Peyer's patch (tissue), 4 donors: ENCODE measurements at places on chromosomes 2 and 18. TPM values are rescaled to one million over a fixed set of nuclear protein-coding genes. Genes with fewer than 3 reads are reported as not detected.

GRCh38 chr18:29383311-29384273 is 1206.7 kb upstream of the CDH2 start:
- H3K36me3 ChIP-seq: no peaks in the 10 kb centered on the region
- H3K27ac ChIP-seq: no peak overlapping the region
- no peak overlapping the region for H3K4me3 ChIP-seq
- DNase-seq: no peak

DNA sequence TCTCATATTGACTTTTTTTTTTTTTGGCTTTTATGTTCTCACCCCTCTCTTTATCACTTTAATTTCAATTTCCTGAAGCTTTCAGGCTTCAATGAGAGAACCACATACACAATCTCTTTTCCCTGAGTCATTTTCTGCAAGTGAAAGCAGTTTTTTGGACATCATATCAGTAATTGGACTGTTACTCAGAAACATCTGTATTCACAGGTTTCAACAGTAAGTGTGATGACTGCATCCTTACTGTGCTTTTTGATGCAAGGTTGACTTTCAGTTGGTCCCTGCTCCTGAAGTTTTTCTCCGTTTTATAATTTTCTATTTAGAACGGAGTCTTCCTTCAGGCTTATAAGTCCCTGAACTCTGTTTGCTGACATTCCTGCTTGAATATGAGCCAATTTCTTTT is 70.5 kb upstream of the CCBE1 start:
- H3K4me3 ChIP-seq: no peak overlapping the region
- H3K4me1 ChIP-seq: no peaks in the 10 kb centered on the region

DNA sequence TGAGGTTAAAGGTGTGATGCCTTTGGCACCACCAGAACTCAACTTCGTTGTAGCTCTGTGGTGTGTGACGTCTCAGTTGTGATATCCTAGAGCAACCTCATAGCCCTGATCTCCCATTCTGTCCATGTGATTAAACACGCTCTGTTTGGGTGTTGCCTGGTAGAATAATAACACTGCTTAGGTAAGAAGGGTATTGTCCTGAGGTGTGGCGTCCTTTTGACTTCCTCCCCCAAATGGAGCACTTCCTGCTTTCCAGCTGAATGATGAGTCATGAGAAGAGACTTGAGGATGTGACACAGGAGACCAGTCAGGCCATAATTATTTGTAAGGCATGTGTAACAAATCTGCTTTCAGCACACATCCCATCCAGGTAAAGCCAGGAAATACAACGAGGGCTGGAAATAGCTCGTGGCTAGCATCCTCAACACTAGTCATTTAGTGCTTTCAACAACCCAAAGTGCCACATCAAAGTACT is 100.7 kb downstream of the RAPGEF4 start:
- no peaks in the 10 kb centered on the region for H3K27me3 ChIP-seq
- H3K4me3 ChIP-seq: no peak overlapping the region
- DNase-seq: no peak
- H3K4me1 ChIP-seq: no peaks in the 10 kb centered on the region
- H3K36me3 ChIP-seq: no peaks in the 10 kb centered on the region

GRCh38 chr18:23229472-23229871 is 94.2 kb downstream of the CABLES1 start:
- no peak overlapping the region for H3K4me3 ChIP-seq
- H3K36me3 ChIP-seq: no peaks in the 10 kb centered on the region
- H3K27ac ChIP-seq: no peak overlapping the region
- no peaks in the 10 kb centered on the region for H3K27me3 ChIP-seq
- H3K4me1 ChIP-seq: peaks cover 5% of the 10 kb centered on the region
- DNase-seq: no peak

GRCh38 chr2:151649966-151650365 is 84.3 kb downstream of the NEB start:
- no peaks in the 10 kb centered on the region for H3K4me1 ChIP-seq
- DNase-seq: no peak
- H3K27ac ChIP-seq: no peak overlapping the region
- H3K36me3 ChIP-seq: no peaks in the 10 kb centered on the region
- no peak overlapping the region for H3K4me3 ChIP-seq
- H3K27me3 ChIP-seq: no peaks in the 10 kb centered on the region

DNA sequence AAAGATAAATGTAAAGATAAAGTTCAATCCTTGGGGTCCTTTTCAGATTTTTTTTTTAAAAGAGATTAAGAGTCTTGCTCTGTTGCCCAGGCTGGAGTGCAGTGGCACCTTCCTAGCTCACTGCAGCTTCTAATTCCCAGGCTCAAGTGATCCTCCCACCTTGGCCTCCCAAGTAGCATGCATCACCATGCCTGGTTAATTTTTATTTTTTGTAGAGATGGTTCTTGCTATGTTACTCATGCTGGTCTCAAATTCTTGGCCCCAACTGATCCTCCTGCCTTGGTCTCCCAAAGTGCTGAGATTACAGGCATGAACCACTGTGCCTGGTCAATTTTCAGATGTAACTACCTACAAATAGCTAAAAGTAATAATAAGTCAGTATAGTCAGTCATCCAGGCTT is 21.1 kb downstream of the NFE2L2 start:
- no peaks in the 10 kb centered on the region for H3K27me3 ChIP-seq
- peaks cover 12% of the 10 kb centered on the region for H3K4me1 ChIP-seq
- H3K27ac ChIP-seq: peak overlapping the region; percentile 63

DNA sequence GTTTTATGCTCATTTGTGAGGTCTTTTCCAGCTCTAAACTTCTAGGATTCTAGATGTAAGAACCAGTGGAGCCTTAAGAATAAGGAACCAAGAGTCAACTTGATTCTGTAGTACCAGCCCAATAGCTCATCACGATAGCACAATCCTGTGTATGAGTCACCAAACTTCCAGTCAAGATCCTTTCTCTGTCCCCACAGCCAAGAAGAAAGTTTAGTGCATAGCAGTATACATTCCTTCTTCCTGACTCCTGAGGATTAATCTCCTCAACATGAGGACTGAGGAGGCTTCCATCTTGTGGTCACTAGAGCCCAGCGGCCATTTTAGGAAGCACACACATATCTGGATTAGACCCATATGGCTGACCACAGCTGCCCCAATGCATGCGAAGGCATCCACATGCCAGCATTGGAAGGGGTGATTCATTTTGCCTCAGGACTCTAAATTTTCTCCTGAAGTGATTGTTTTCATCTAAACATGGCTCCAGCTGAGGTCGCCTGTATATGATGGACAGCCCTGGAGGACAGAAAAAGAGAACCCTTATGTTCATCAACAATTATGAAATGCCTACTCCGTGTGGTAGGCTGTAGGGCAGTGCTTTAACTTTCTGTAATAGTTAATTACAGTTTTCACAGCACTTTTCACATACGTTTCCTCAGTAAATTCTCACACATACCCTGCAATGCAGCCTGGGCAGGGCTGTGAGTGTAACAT is 53.5 kb downstream of the RASGRP3 start:
- no peaks in the 10 kb centered on the region for H3K27me3 ChIP-seq
- DNase-seq: no peak
- no peak overlapping the region for H3K4me3 ChIP-seq
- H3K36me3 ChIP-seq: no peaks in the 10 kb centered on the region
- no peaks in the 10 kb centered on the region for H3K4me1 ChIP-seq
- H3K27ac ChIP-seq: no peak overlapping the region

GRCh38 chr2:236955521-236956030 is 130.1 kb upstream of the COPS8 start:
- no peak overlapping the region for H3K27ac ChIP-seq
- no peaks in the 10 kb centered on the region for H3K27me3 ChIP-seq
- no peaks in the 10 kb centered on the region for H3K4me1 ChIP-seq
- H3K4me3 ChIP-seq: no peak overlapping the region
- no peaks in the 10 kb centered on the region for H3K36me3 ChIP-seq
- peak; percentile 6 for DNase-seq

DNA sequence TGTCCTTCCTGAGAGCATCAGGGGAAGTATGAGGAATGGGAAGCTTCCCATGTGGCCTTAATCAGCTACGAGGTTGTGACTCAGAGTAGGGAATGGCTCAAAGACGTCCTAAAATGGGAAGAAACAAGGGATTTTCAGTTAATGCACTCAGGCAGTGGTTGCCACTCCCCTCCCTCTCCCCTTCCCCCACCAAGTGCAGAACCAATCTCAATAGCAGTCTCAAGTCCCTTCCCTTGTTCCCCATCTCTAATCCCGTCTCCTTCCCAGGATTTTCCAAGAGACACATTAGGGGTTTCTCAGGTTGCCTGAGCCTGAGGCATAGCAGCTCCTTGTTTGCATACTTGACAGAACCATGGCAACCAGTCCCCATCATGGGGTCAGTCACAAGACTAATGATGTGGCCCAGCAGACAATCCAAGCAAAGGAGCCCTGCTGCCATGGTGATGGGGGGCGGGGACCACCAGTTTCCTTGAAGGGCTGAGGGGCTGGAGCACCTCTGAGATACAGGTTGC is 18.2 kb upstream of the RESP18 start:
- no peak overlapping the region for H3K4me3 ChIP-seq
- no peak overlapping the region for H3K27ac ChIP-seq
- H3K4me1 ChIP-seq: no peaks in the 10 kb centered on the region
- no peaks in the 10 kb centered on the region for H3K27me3 ChIP-seq
- DNase-seq: no peak

DNA sequence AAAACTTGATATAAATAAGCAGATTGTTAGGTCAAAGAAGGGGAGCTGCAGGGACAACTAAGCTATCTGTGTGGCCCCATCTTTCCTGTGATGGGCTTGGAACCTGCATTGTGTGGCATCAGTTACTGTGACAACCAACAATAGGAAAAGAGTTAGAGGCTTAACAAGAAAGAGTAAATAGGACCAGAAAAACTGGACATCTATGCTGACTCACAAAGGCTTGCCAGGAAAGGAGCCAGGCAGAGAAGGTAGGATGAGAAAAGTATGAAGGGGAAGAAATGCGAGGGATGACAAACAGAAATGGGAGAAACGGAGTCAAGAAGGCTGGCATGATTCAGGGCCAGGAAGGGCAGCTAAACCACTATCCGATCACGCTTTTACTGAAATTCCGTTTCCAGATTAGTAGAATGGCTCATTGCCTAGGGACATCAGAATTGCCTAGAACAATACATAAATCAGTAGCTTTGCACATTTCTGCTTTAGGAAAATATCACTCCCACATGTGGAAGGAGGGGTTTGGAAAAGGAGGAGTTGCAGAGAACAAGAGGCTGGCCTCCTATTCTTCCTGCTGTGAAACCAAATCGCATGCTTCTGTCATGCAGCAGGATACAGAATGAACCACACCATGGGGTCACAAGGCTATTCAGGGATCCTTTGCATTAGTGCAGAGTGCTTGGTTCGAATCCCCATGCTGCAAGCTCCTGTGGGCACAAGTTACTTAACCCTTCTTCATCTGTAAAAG is 7.3 kb downstream of the PLA2R1 start:
- no peak overlapping the region for H3K27ac ChIP-seq
- no peaks in the 10 kb centered on the region for H3K27me3 ChIP-seq
- H3K4me1 ChIP-seq: no peaks in the 10 kb centered on the region
- H3K4me3 ChIP-seq: no peak overlapping the region
- no peak for DNase-seq

The SPRED2 gene
- 26.9 TPM for total RNA-seq

The CRYBA2 gene
- 2.4 TPM for total RNA-seq

The POTEI gene
- total RNA-seq: not detected

The CNGA3 gene
- 1.7 TPM for total RNA-seq

The ACOXL gene
- total RNA-seq: not detected

The UGT1A10 gene
- 19.0 TPM for total RNA-seq

The TRIM43 gene
- total RNA-seq: not detected

The ATP6V1C2 gene
- 0.47 TPM for total RNA-seq
